Retina (tissue), 1 donor: ENCODE measurements at places on chromosomes 5 and 9.
A peak's percentile ranks its signal among the peaks of the same experiment; 100 is the strongest.

DNA sequence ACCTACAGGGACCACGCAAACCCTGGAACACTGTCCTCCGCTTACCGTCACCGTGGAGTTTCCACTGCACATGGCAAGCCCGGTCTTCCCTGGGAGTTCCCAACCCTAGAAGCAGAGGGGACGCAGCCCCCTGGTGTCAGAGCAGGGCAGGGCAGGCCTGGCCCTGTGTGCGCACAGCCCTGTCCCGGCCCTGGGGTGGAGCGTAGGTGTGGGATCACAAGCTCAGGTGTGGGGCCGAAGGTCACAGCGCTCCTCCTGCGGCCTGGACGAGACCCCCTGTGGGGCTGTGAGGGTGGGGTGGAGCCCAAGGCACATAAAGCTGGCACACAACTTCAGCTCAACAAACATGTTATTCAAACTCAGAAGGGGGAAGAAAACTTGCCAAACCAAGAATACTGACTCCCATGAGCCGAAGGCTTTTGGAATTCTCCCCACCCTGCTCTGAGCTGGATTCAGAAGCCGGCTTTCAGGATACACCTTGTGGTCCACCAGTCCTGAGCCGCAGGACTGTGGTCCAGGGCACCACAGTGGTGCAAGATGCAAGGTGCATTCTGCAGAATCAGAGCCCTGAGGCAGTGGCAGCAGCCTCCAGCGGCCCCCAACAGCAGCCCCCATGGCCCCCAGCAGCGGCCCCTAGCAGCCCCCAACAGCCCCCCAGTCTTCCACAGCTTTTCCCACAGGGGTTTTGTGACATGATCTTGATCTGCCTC, 11.8 kb upstream of the EXOC3 start:
- peak; percentile 76 for DNase-seq

DNA sequence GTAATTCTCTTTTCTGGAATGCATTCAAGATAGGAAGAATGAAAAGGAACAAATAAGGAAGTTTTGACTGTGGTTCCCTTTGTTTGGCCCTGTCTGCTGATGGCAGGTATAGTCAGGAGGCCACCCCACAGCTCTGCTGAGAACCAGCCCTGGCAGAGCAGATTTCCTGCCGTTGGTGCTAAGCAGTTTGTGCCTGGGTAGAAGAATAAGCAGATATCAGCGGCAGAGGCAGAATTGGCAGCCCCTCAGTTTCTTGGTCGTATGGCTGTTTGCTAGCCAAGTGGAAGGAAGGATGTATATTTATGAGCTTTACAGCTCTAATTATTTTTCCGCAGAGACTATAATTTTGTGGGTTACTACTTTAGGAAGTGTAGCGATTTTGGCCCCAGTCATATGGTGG, 310.2 kb upstream of the RFX3 start:
- DNase-seq: no peak

GRCh38 chr5:17415321-17415758, 82.7 kb upstream of the TAF11L2 start:
- peak; percentile 90 for DNase-seq

GRCh38 chr9:78574354-78575045, 277.6 kb downstream of the PSAT1 start:
- DNase-seq: peak; percentile 17

GRCh38 chr9:26399556-26399955, 493.0 kb downstream of the CAAP1 start:
- no peak for DNase-seq

DNA sequence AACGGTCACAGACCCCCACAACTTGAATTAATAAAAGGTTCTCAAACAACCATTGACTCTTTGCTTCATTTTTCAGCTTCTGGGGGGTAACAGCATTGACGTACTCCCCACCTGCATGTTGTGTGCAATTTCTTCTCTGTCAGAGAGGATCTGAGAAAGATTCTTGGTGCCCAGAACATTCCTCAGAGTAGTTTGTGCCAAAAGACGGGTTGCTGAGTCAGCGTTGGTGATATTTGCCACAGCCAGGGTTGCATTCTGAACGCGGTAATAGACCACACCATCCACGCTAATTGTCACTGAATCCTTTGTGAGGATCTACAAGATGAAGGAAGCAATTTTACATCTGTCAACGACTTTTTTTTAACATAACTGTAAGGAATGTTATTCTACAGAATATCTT, 21.0 kb downstream of the STOM start:
- DNase-seq: no peak

DNA sequence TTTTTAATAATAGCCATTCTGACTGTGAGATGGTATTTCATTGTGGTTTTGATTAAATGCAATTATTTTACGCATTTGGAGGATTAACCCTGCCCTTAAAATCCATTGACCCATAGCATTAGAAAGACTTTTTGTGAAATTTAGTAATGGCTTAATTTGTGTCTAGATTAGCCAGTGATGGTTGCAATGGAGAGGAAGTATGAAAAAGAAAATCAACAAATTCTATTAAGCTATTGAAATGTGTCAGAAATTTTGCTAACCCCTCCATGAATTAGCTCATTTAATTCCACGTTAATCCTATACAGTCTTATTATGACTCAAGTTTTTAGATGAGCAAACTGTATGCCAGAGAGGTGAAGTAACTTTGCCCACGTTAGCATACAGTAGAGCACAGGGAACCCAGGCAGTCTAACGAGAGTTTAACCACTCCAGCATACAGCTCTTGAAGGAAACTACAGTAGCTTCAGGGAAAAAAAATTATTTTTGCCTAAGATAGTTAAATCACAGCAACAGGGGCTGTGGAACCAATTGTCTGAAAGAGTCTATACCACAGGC, 158.2 kb upstream of the PPP2R2B start:
- DNase-seq: no peak

DNA sequence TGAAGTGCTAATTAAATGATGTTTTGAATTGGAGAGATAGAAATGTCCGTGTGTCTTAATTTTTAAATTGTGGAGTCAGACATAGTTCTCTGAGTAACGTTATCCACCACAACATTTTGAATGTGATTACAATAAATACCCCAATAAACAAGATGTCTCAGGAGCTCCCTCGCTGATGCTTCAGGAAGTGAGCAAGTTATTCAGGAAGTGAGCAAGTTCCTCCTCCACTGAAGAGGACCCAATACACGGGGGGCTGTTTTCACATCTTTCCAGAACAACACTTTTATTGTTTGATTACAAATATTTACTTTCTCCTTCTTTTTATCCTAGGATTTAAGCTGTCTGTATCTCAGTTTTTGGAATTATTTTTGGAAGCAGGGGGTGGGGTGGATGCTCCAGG, 363.8 kb downstream of the LRRC70 start:
- no peak for DNase-seq

DNA sequence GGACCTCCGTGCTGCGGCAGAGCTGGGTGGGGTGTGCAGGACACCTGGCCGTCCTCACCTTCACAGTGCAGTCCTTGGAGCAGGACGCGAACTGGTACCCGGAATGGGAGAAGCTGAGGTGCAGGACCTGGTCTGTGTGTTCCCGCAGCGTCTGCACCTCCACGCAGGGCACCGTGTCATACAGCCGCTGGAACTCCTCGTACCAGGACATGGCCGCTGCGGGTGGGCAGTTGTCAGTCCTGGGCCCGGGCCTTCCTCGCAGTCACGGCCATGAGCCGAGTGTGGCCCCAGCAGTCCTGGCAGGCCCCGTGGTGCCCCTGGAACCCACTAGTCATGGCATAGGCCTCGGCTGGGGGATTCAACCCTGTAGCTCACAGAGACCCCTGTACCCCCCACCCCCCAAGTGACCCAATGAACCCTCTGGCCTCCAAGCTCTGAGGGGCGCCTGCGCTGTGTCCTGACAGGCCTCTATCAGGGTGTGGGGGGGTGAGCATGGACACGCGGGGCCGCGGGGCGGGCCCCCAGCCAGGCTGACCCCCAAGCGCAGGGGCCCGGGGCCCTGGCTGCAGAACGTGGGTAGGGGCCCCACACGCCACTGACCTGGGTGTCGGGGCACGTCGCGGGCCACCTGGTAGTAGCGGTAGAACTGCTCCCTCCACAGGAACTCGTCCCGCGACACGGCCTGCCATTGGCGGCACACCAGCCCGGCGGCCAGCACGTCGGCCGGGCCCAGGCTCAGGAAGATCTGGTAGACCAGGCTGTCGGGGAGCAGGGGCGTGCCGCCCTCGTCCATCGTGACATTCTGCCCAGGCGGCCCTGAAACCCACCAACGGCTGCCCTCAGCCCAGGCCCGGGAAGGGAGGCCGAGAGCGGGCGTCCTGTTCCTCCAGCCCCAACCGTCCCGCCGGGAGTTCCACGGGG, 987 bp downstream of the FBXW5 start:
- DNase-seq: peak; percentile 48

GRCh38 chr9:15357050-15357653, 50.1 kb upstream of the TTC39B start:
- DNase-seq: no peak

GRCh38 chr5:92641031-92641962, 939.7 kb downstream of the NR2F1-AS1 start:
- DNase-seq: peak; percentile 72

DNA sequence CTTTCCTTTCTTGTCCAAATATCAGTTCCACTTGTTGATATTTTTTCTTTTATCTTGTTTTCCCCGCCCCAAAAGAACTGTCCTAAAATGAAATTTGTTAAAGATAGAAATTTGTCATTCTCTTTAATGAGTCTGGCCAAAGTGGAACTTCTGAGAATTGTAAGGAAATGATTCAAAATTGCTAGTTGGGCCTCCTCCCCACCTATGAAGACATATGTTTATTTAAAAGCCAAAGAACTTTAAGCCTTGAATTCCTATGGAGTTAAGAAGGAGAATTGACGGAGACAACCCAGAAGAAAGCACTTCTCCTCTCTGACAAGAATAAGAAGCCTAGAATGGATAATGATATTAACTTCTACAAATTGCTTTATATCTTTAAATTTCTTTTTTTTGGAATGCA, 59.1 kb upstream of the ALDH1A1 start:
- DNase-seq: no peak

- DNase-seq: no peak
Measured at GRCh38 chr5:139662617-139663016, 14.5 kb downstream of the CXXC5 start.

DNA sequence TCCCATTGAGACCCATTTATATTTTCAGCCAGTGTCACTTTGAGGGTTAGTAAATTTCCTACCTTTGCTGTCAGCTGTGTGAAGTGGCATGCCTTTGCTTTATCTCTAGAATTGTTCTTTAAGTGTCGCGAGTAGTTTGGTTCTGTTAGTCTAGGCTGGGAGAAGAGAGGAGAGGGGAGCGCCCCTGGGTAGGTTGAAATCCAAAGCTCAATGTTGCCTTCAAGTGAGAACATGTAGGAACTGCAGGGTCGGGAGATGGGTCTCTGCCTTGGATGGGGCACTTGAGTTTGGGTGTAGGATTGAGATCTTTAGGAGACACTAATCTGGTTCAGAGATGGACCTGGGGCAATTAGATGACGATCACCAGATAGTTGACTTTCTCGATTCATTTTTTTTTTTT, 46.3 kb downstream of the STC2 start:
- no peak for DNase-seq

DNA sequence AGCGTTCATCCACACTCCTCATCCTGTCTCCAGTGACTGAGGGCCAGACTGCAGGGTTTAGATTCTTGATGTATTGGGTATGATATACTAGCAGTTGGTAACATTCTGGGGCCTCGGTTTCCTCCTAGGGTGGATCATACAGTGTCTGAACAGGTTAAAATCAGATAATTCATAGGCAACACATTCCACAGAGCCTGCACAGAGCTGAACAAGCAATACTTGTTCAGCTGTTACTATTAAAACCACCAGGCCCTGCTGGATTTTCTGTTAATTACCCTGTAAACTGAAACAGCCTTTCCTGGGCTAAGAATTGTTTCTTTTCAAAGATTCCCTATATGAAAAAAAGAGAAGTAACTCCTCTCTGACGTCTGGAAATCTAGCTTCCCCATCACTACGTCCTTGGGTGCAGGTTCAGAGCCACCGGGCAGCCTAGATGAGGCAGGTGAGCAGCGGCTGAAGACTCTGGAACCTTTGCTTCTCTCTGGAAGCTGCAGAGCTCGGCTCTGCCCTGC, 1313.5 kb upstream of the WWC1 start:
- DNase-seq: no peak

- DNase-seq: no peak
Measured at GRCh38 chr5:8253376-8253775, 384.4 kb downstream of the MTRR start.
